ENCODE measurements at places on chromosomes 2 and 18.
A peak's percentile ranks its signal among the peaks of the same experiment; 100 is the strongest.

GRCh38 chr18:5288517-5288935 lies 7.0 kb downstream of the ZBTB14 start:
- no peak for DNase-seq

- DNase-seq: no peak
These were observed 167.3 kb downstream of the ASXL3 start for GRCh38 chr18:33745151-33745795.

DNA sequence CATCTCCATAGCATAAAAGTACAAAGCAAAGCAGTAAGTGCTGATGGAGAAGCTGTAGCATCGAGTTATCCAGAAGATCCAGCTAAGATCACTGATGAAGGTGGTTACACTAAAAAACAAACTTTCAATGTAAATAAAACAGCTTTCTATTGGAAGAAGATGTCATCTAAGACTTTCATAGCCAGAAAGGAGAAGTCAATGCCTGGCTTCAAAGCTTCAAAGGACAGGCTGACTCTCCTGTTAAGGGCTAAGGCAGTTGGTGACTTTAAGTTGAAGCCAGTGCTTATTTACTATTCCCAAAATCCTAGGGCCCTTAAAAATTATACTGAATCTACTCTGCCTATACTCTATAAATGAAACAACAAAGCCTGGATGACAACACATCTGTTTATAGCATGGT lies 44.0 kb downstream of the METTL8 start:
- DNase-seq: no peak

GRCh38 chr2:113886479-113887008 lies 3.3 kb upstream of the ACTR3 start:
- peak; percentile 95 for DNase-seq

DNA sequence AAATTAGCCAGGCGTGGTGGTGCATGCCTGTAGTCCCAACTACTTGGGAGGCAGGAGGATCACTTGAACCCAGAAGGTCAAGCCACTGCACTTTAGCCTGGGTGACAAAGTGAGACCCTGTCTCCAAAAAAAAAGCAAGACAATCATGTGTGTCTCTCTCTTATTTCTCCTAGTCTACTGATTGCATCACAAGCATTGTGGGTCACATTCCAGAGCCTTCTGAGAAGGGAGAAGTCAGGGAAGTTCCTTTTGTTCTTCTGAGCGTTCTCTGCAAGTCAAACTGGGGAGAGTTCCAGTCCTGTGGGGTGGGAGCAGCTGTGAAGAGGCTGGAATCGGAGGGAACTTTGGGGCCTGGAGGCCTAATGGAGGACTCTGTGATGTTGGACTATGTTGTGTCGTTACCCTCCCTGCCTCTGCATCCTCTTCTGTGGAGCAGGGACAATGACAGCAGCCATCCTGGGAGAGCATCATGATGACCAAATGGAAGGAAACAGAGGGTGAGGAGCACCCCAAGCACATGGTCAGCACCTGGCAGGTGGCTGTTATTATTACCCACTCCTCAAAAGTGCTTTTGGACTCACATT lies 115.4 kb downstream of the MRO start:
- DNase-seq: no peak

DNA sequence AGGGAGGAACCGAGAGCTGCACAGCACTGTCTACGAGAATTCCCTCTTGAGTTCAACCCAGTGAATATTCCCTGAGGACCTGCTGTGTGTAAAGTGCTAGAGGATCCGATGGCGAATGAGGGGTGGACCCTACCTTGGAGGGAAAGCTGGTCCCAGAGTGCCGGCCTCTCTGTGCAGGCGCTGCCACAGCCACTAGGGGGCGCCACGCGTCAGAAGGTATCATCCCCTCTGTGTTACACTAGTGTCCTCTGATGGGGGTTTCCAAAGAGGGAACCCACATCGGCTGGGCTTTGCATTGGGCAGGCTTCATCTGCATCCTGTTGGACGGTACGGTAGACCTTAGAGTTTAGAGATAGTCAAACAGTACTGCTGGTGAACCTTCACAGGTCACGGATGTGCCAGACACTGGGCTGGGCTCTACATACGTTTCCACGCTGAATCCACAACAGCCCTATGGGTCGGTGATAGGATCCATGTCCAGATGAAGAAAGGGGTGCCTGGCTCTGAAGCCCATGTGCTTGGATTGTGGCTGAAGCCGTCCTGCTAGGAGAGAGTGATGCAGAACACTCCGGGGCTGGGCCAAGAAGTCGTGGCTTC lies 39.0 kb downstream of the COA5 start:
- peak; percentile 63 for DNase-seq

DNA sequence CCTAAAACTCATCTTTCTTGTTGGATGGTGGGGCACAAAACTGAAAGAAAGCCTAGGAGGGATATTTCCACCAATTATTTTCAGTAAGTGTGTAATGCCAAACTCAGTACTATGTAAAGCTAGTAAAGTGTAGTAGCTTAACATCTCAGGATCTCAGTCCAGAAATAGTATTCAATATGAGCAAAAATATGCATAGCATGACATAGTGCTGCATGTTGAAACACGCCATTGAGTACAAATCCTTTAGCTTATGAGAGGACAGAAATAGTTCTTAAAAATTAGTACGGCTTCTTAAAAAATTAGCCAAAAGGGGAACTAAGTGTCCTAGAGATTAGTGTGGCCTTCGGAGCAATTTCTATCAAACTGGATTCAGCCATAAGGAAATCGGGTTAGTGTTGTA lies 21.7 kb upstream of the ATL2 start:
- DNase-seq: no peak

DNA sequence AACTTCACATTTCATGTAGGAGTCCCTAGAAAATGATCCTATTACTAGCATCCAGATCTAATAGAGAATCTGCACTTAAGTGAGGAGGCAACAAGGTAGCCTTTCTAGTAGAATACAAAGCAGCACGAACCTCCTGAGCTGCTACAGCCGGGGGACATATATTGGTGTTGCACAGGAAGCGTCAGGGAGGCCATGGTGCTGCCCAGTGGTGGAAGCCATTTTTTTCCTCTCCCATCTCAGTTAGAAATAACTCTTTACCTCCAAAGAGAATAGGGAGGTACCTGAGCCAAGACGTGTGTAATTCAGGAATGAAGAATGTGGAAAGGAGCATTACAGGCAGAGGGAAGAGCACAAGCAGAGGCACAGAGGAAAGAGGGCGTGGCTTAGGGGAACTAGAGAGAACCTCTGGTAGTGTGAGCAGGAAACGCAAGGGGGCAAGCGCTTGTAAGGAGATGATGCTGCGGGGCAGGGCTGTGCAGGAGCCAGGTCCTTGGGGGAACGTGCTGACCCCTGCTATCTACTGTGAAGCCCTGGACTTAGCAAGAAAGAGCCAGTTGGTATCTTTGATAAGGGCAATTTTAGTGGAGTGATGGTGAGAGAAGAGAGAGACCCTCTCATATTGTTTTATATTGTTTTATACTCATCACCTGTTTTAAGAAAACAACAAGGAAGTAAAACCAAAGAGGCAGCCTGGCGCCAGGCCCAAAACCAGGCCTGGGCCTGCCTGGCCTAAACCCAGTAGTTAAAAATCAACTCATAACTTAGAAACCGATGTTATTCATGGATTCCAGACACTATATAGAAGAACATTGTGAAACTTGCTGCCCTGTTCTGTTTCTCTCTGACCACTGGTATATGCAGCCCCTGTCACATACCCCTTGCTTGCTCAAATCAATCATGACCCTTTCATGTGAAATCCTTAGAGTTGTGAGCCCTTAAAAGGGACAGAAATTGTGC lies 50.0 kb upstream of the TTC39C start:
- no peak for DNase-seq

GRCh38 chr2:184596819-184597411 lies 1.4 kb upstream of the ZNF804A start:
- DNase-seq: peak; percentile 88

DNA sequence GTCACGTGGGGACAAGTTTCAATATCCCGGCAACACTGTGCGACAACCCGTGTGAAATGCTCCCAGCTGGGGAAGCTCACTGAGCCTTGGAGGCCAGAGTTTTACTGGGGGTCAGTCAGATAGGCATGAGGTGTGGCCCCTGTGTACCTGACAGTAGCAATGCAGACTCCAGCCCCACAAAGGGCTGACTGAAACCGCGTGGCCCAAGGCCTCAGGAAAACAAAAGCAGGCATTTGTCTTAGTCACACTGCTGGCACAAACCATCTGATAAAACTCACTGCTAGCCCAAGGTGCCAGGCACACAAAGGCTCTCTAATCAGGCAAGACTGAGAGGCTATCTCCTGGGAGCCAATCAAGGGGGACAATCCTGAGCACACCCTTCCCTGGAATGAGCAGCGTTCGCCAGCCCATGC lies 786.6 kb upstream of the RAB6C start:
- no peak for DNase-seq

GRCh38 chr2:41940060-41940744 lies 107.6 kb upstream of the PKDCC start:
- DNase-seq: no peak

- no peak for DNase-seq
These were observed 201.4 kb downstream of the CELF4 start for GRCh38 chr18:37364237-37364636.

GRCh38 chr18:23772327-23773024 lies 83.2 kb downstream of the LAMA3 start:
- no peak for DNase-seq

Measured in suppressor macrophage treated with lipopolysaccharide for 1 hour (primary cell).